DMS153 (cell line): ENCODE measurements at places on chromosomes 7 and 10.

- no peak for DNase-seq
Measured at GRCh38 chr10:16681521-16681920, 135.7 kb downstream of the RSU1 start.

- no peak for DNase-seq
Measured at GRCh38 chr7:13532028-13532753, 457.3 kb downstream of the ETV1 start.

DNA sequence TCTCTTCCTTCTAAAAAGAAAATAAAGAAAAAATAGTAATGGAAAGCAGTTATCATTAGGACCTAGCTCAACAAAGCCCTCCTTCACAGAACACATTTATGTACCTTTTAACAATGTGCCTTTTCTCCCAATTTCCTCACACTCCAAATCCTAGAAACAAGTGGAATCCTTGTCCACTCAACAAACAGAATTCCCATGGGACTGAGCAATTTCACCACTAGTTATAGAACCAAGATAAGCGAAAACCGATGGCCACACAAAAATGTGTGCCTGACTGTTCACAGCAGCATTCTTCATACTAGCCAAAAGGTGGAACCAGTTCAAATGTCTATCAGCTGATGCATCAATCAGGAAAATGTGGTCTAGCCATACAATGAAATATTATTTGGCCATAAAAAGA, 17.3 kb downstream of the DCLRE1C start:
- no peak for DNase-seq

DNA sequence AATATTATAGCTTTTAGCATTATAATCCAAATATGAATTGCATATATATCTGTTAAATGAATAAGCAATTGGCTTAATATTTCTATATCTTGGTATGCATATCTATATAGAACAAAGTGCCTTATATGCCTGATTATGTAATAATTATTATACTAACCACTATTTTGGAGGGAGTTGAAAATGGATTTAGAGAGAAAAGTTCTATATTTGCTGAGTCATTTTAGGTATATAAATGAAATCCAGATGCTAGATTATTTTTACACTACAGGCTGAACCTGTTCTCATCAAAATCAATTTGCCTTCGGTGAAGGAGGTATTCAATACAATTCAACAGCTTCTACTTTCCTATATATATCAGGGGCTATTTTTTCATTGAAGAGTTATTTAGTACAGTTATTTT, 276.4 kb downstream of the PCLO start:
- DNase-seq, result no peak

- no peak for DNase-seq
Measured at GRCh38 chr7:75660566-75661215, 78.0 kb downstream of the HIP1 start.

DNA sequence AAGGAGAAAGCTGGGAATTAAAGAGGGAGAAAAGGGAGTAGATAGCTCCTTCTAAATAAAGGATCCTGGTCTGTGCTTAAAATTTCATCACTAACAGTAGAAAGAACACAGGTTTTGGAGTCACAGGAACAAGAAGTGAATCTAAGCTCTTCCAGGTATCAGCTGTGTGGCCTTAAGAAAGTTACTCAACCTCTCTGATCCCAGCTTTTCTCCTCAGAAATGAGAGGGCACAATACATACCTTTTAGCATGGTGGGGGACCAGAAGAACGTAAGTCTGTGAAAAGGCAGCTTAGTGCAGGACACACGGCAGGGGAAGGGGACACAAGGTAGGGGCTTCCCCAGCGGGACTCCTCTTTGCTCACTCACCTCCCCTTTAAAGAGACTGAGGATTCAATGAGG, 13.4 kb downstream of the GFRA1 start:
- DNase-seq, result no peak

GRCh38 chr7:44541-44896, 147.9 kb upstream of the FAM20C start:
- no peak for DNase-seq

- DNase-seq, result no peak
Measured at GRCh38 chr7:158802535-158803366, 26.6 kb downstream of the ESYT2 start.

GRCh38 chr7:69676247-69676646, 78.0 kb downstream of the AUTS2 start:
- DNase-seq, result no peak

- DNase-seq, result no peak
Measured at GRCh38 chr10:28468707-28469483, 64.0 kb upstream of the WAC start.

DNA sequence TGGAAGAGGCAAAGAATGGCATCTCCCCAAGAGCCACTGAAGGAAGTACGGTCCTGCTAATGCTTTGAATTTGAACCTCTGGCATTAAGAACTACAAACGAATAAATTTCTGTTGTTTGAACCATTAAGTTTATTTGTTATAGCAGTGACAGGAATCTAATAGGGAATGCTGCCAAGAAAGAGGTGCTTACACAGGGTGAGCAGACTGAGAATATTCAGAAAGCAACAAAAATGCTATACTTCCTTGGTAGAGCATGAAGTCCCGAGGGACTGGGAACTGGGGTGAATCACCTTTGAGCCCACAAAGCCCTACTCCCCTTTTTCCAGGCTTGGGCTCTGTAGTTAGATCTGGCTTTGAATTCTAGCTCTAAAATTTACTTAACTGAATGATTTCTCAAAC, 45.0 kb downstream of the PANK1 start:
- DNase-seq, result no peak

- no peak for DNase-seq
Measured at GRCh38 chr10:7948371-7949000, 106.0 kb upstream of the GATA3 start.

- no peak for DNase-seq
Measured at GRCh38 chr7:6015917-6016652, 7.0 kb downstream of the AIMP2 start.

DNA sequence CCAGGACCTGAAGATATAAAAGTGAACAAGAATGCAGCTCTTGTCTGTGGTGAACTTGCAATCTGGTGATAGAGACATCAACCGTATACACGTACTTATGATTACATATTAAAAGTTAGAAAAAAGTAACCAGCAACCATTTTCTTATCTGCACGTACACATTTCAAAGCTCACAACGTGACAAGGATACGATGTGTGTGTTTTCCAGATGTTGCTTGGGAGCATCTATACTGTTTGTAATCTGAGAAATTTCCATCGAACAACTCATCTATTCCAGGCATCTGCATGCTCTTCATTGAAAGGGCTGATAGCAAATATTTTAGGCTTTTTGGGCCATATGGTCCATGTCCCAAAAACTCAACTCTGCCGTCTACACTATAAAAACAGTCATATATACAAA, 23.3 kb downstream of the MALRD1 start:
- no peak for DNase-seq

- DNase-seq, result no peak
Measured at GRCh38 chr10:92691591-92692079, 1.9 kb downstream of the HHEX start.

- no peak for DNase-seq
Measured at GRCh38 chr7:128705891-128706333, 33.2 kb upstream of the CALU start.

DNA sequence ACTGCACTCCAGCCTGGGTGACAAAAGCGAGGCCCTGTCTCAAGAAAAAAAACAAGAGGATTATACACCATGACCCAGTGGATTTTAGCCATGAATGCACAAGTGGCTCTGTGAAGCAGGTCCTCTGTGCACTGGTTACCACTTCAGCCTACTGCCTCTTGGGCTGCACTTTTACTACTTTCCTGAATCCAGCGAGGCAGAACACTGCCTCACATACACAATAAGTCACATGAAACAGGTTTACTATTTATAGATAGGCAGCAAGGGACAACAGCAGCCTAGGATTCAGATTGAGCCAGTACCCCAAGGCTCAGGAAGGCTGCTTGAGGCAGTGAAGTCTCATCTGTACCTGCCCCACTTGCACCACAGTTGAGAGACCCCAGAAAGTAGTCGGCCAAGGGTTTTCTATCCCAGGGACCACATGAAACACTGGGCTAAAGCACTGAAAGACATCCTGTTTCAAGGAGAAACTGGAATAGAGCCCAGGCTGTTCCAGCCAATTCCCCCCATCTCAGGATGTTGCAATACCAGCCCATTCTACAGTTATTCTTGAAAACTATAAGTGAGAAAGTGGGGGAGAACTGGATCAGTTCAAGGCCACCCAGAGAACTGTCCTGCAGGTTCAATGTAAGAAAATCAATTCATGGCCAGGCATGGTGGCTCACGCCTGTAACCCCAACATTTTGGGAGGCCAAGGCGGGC, 10.3 kb upstream of the OGDH start:
- DNase-seq, result no peak

GRCh38 chr7:83876593-83876992, 227.7 kb upstream of the SEMA3E start:
- no peak for DNase-seq

DNA sequence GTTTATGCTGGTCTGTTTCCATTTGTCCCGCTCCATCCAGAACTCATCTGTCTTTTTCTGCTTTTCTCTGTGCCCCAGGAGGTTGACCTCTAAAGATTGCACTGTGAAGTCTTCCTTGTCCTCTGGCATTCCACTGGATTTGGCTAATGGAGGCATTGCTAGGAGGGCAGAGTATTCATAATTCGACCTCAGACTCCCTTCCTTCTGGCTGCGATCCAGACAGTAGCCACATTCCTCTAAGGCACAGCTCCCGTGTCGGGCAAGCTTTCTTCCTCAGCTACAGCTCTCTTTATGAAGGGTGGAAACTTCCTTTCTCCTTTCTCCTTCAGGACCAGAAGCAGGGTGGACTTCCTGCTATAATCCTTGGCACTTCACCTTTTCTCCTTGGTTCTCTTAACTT, 175.9 kb downstream of the BAMBI start:
- DNase-seq, result no peak

GRCh38 chr7:42151309-42151708, 85.7 kb downstream of the GLI3 start:
- DNase-seq, result no peak
